AG08396 (cell line): ENCODE measurements at places on chromosomes 7 and 10.

- DNase-seq: no peak
Observed at GRCh38 chr7:151793531-151793951, 83.4 kb downstream of the PRKAG2 start.

DNA sequence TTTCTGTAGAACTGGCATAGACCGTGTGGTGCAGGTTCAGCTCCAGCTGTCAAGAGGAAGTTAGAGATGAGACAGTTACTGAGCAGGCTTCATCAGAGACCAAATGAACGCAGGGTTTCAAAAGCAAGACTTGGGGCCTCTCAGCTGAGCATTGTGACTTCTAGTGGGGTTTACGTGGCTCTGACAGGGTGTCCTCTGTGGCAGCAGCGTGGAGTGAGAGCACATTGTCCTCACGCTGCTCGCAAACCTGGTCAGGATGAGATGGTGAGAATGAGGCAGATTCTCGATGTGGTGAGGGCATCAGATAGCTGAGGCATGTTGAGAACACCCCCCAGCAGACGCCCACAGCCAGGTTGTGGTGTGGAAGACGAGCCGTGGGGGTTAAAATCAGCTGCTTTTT lies 126.0 kb downstream of the DNAJB6 start:
- DNase-seq: no peak

GRCh38 chr7:17611611-17612010 lies 313.2 kb downstream of the AHR start:
- no peak for DNase-seq

GRCh38 chr10:86301971-86302370 lies 64.6 kb downstream of the GRID1 start:
- no peak for DNase-seq

- DNase-seq: peak; percentile 66
Observed at GRCh38 chr10:44071479-44071878, 313.4 kb downstream of the CXCL12 start.
